ENCODE measurements at places on chromosomes 16 and 17. TPM values are rescaled to one million over a fixed set of nuclear protein-coding genes. Genes with fewer than 3 reads are reported as not detected.

RHBDL1 gene
- 3.0 TPM for total RNA-seq

TPSD1 gene
- not detected for total RNA-seq

PFAS gene
- total RNA-seq: 201 TPM

KIF2B gene
- not detected for total RNA-seq

SLC47A2 gene
- total RNA-seq: not detected

KRTAP17-1 gene
- not detected for total RNA-seq

QRICH2 gene
- total RNA-seq: 12.3 TPM

DNAJA2 gene
- 67.2 TPM for total RNA-seq

KRT9 gene
- not detected for total RNA-seq

PYDC1 gene
- total RNA-seq: not detected

KCNH6 gene
- not detected for total RNA-seq

- no peak for DNase-seq
Observed at GRCh38 chr16:86925067-86925791, 346.9 kb downstream of the FOXL1 start.

- DNase-seq: no peak
Observed at GRCh38 chr16:26051063-26051462, 359.3 kb downstream of the HS3ST4 start.

DNA sequence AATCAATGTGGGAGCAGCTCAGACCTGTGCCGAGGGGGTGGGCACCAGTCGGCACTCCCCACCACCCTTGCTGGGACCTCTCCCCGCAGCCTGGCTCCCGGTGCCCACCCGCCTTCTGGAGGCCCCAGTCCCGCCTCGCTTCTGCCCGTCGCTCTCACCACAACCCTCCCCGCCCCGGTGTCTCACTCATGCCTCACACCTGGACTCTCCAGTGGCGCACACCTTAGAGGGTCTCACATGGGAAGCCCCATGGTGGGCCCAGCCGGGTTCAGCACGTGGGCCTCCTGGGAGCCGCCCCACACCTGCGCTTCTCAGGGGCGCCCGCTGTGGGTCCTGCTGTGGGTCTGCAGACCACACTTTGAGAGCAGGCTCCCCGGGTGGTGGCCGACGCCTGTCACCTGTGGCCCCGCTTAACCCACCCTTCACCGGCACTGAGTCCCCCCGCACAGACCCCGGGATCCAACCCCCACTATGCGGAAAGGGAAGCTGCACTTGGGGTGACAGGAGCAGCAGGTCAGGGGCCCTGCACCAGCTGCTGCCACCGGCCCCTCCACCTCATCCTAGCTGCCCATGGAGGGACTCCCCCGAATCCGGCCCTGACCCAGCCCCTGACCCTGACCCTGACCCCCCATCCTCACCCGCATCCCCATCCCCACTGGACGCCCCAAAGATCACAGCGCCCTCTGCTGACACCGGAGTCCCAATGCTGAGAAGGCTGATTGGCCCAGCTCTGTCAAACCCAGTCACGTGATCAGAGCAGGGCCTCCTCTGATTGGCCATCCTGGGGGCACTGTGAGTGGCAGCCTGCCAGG lies 27.4 kb upstream of the SLC38A10 start:
- no peak for DNase-seq

- DNase-seq: no peak
Observed at GRCh38 chr17:4599505-4600281, 15.4 kb downstream of the SMTNL2 start.

- no peak for DNase-seq
Observed at GRCh38 chr17:41048441-41048840, 1.3 kb upstream of the KRTAP2-1 start.

DNA sequence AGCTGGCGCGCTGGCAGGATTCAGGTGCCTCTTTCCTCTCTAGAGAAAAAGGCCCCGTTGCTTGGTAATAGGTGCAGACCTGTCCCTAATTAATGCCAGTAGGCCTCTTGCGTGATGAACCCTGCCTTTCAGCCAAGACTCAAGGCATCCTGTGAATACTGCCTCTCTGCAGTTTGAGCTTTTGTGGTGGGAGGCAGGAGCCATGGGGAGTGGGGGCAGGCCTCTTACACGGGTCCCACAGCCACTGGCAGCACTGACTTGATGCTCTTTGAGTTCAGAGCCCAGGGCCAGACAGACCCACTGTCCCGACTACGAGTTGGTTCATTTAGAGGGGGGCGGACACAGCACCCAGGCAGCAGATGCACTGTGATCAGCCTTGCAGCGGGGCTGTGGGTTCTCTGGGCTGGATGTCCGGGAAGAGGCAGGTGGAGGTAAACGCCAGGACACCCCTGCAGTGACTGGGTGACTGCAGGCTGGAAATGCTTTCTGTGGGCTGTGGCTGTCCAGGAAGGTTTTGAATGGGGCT lies 237.0 kb downstream of the SEC14L1 start:
- no peak for DNase-seq

- no peak for DNase-seq
Observed at GRCh38 chr17:43905400-43905984, 1.8 kb downstream of the MPP2 start.

GRCh38 chr16:85184404-85184803 lies 72.1 kb upstream of the CIBAR2 start:
- no peak for DNase-seq

DNA sequence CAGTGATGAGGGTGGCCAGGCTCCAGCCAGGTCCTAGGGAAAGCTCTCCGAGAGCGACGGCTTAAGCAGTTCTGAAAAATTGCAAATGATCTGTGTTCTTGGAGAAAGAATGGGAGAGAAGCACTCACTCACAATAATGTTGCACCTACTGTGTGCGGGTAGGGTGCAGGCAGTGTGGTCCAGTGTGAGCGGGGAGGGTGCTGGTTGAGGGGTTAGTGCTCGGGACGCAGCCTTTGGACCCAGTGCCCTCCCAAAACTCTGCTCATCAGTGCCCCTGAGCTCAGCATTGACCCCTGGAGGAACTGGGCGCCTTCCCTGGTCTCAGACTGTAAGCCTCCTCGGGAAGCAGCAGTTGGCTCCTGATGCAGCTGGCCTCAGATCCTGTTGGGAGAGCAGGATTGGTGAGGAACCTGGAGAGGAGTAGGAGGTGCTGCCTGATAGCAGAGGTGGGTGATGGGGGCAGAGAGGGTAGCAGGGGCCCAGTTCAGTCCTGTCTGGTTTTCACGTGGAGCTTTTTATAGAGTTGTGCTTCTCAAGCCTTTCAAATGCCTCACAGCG lies 23.6 kb upstream of the ZNF750 start:
- DNase-seq: no peak

DNA sequence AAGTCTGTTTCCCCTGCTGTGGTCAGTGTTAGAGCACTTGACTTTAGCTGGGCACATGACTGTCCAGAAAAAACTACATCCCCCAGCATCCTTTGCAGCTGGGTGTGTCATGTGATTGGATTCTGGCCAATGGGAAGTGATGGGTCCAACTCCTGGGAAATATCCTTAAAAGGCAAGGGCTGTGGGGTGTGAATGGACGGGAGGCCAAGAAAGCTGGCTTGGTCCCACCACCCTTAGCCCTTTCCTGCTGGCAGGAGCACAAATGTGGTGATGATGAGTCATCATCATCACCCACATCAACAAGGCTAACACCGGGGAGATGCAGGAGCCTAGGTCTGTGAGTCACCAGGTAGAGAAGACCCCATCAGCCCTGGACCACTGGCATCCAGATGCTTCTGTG lies 341.7 kb downstream of the C16orf95 start:
- DNase-seq: no peak

GRCh38 chr16:17432901-17433576 lies 37.7 kb downstream of the XYLT1 start:
- DNase-seq: no peak

DNA sequence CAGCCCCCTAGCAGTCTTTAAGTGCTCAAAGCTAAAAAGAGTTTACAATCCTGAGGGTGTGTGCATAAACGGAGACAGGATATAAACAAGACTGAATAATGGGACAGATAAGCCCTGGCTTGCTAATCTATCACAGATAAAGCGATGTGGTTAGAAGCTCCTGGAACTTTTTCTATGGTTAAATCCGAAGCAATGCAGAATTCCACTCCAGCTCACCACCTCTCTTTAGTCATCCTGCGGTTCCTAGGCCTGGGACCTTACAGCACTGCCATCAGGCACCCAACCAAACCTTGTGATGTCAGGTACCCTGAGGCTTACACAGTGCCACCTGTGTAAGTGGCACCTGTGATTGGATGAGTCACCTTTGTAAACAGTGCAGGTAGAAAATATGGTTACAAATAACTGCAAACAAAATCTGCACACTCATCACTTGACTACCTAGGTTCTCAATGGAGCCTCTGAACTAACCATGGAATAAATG lies 31.5 kb upstream of the B4GALNT2 start:
- no peak for DNase-seq

DNA sequence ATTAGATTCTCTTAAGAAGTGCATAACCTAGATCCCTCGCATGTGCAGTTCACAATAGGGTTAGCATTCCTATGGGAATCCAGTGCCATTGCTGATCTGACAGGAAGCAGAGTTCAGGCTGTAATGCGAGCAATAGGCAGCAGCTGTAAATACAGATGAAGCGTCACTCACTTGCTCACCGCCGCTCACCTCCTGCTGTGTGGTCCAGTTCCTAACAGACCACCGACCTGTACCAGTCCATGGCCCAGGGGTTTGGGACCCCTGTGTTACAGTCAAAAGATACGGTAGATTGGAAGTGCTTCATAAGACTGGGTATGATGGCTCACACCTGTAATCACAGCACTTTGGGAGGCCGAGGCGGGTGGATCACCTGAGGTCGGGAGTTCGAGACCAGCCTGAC lies 2.8 kb downstream of the STAT5A start:
- no peak for DNase-seq

DNA sequence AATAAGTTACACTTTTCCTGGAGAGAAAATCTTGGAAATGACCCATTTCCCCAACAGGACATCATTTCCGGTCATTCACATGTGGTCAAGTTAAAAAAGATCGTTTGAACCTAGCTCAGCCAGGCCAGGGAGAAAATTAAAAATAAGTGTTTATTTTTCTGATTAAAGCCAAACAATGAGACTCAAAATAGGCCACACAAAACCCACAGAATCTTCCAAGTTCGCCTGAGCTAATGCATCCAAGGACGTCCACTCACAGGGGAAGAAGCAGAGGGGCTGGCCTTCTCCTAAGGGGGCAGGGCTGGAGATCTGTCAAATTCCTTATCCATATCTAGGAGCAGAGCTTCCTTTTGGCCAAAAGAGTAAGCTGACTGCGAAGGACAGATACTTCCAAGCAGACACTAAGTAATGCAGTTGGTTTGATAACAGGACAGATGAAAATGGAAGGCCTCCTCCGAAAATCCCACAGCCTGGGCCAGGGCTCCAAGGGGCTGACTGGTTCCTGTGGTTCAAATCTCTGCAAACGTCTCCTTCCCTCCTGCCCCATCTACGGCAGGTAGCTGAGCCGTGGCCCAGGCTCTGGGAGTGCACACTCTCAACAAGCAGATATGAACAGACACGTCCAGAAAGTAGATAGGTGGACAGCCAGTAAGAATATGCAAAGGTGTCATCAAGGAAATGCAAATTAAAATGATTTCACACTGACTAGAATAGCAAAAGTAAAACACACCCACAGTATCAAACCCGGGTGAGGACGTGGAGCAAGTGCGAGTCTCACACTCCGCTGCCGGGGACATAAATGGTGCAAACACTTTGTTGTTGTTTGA lies 98.5 kb downstream of the MRM3 start:
- no peak for DNase-seq

DNA sequence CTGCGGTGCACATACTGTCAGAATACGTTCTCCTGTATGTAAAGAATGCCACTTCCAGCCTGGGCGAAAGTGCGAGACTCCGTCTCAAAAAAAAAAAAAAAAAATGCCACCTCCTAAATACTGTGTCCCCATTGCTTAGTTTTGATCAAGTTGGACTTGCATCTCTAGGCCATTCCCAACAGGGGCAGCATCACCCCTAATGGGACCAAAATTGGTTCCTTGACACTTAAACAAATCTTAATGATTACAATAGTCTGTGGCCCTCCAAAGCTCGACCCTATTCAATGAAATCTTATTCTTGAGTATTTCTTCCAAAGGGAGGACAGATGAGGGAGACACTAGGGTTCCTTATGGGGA lies 154.7 kb upstream of the PLCG2 start:
- no peak for DNase-seq

DNA sequence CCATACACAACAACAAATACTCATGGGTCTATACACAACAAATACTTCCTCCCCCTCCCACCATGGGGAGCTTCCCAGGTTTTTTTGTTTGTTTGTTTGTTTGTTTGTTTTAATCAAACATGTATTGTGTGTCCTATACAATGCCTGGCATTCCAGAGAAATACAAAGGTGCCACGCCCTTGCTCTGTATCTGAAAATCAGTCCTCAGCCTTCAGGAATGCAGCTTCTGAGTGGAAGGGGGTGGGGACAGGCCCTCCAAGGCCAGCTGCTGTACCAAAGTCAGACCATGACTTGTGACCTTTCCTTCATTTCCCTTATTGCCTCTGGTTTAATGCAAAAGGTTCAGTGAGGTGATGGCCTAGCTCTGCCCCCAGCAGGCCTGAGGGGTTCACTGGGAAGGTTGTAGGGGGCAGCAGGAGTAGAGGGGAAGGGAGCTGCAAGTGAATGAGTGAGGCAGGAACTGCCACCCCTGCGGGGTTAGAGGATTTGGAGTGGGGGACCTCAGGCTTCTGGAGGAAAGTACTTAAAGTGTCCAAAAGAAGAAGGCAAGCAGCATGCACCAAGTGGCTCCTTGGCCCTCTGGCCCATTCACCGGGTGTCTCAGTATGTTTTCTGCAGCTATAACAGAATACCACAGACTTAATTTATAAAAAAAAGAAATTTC lies 105.2 kb downstream of the CLEC16A start:
- no peak for DNase-seq

DNA sequence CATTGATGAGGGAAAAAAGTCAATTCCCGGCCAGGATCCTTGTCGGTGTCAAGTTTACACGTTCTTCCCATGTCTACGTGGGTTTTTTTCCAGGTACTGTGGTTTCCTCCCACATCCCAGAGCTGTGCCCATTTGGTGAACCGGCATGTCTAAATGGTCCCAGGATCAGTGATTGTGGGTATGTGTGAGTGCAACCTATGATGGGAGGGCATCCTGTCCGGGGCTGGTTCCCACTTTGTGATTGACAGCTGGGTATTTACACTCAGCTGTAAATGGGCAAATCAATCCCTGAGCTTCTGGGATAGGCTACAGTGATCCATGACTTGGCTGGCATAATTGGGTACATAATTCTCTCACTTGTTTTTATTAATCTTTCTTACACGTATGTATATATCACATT lies 91.2 kb upstream of the IRX6 start:
- no peak for DNase-seq

- DNase-seq: no peak
Observed at GRCh38 chr16:87622756-87623319, 20.5 kb downstream of the JPH3 start.
